ENCODE measurements at places on chromosomes 7 and 10.
A peak's percentile ranks its signal among the peaks of the same experiment; 100 is the strongest.

- DNase-seq = no peak
These were observed 515.7 kb upstream of the GALNT17 start for GRCh38 chr7:70616211-70616610.

DNA sequence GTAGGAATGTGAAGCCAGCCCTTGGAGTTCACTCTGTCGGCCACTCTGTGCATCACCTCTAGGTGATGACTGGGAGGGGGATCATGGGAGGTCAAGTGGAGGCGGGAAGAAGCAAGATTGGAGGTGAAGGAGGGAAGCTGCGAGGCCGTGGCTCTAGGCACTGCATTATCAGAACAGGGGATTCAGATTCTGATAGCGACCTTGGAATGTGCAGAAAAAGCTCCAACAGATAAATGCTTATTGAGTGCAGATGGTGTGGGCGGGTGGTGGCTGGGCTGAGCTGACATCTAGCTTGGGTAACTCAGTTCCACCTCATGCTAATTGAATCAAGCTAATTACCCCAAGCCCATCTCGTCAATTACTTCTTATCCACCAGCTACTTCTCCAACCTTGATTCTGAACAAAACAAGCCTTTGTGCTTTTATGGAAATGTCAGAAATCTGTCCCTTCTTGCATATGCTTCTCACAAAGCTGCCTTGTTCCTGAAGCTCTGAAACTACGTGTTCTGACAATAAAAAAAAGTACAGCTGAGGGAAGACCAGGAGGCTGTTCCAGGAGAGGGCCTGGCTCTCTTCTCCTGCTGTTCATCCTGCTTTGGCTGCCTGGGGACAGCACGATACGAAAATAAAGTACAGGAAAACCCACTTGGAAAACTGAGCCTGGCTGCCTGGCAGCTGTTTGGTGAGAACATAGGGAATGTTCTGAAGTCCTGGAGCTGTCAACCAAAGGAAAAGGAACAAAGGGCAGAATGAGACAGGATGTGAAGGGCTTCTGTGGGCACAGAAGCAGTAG, 27.5 kb downstream of the STRA8 start:
- DNase-seq = no peak

DNA sequence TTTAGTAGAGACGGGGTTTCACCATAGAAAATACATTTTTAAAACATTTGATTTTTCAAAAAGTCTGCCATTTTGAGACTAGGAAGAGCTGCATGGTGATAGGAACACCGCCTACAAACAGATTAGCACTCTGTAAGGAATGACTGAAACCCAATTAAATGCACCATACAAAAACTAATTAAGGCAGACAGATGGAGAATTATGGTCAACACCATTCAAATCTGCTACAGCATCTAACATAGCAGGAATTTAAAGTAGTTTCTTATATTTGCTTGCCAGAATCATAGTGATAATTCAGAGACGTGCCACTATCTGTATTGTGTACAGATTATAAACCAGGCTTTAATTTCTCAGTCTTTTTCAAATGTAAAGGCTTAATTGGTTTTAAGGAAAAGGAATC, 68.2 kb downstream of the ENO4 start:
- DNase-seq = no peak

DNA sequence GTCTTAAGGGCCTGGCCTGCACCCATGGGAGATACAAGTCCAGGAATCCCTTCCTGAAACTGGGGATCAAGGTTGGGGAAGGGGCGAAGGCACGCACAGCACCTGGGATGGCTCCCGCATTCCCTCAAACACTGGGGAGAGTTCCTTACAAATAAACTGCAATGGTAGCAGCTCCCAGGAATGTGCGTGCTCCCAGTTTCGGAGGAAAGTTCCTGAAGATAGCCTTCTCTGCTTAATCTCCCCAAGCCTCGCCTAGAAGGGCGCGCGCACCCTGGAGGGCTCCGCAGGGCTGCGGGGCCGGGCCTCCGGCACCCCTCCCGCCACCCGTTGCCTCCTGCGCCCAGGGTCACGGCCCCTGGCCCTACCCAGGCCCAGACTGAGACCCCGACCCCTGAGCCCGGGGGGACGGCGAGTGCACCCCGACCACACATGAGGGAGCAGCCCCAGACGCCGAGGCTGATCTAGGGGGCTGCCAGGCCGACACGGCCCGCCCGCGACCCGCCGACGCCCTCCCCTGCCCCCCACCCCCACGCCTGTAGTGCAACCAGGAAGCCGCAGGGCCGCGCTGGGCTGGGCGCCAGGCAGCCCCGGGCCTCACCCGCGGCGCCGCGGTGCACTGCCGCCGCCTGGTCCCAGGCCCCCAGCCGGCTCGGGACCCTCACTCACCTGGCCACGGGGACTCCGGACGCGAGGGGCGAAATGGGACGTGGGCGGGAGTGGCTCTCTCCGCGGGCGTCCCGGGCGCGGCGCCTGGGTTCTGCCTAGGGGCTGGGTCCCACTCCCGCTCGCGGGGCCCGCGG, 460 bp downstream of the ANXA11 start:
- no peak for DNase-seq

GRCh38 chr10:22259280-22259679, 41.5 kb upstream of the EBLN1 start:
- DNase-seq = no peak

DNA sequence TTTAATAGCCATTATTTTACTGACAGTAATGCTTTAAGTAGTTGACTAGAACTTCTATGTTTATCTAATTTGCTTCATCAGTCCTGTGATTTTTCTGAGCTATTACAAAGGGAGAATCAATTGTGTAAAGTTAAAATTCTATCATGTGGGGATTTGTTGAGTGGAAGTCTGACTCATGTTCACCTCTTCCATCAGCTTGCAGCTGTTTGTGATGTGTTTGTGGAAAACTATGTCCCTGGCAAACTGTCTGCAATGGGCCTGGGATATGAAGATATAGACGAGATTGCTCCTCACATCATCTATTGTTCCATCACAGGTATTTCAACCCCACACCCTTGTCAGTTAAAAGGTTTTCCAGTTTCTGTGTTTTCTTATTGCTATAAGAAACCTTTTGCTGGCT, 59.9 kb downstream of the SUGCT start:
- DNase-seq = no peak

DNA sequence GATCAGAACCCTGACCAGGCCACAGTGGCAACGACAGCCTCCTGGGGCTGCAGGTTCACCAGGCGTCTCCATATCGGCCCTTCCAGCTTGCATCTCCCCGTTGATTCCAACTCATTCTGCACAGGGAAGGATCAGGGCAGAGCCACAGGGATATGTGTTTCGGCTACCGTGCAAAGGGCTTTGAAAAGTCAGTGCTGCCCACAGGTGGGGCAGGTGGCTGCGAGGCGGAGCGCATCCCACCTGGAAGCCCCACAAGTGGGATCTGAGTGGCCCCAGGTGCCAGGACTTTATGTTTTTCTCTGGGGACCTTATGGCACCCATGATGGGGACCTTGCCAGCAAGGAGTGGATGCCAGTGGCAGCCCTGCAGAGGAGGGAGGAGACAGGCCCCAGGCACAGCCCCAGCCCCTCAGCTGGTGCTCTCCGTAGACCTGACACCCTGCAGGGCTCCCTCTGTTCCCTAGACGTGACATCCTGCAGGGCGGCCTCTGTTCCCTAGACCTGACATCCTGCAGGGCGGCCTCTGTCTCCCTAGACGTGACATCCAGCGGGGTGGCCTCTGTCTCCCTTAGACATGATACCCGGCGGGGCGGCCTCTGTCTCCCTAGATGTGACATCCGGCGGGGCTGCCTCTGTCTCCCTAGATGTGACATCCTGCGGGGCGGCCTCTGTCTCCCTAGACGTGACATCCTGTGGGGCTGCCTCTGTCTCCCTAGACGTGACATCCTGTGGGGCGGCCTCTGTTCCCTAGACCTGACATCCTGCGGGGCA, 189.4 kb downstream of the ELFN1 start:
- DNase-seq = no peak

- no peak for DNase-seq
These were observed 5.5 kb downstream of the FAM3C start for GRCh38 chr7:121390617-121391016.

DNA sequence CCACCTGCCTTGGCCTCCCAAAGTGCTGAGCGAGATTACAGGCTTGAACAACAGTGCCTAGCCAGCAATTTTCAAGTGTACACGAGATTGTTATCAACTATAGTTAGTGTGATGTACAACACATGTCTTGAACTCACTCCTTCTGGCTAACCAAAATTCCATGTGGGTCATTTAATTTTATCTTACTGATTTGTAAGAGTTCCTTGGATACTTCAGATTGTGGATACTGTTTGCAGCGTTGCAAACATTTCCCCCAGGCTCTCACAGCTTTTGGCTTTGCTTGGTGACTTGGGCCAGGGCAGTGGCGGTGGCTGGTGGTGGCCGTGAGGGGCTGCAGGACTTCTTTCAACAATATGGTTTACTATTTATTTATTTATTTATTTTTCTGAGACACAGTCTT, 8.5 kb upstream of the TMEM270 start:
- DNase-seq = no peak

DNA sequence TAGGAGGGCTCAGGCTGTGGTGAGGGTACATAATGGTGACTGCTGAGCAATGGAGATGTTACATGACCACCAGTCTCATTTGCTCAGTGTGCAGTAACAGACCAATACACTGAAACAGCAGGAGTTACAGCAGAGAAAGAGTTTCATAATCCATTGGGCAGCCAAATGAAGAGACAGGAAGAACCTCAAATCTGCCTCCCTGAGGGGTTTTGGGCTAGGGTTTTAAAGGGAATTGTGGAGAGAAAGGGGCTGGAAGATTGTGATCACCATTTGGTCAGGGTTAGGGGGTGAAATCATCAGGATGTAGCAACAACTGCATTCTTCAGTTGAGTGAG, 838.3 kb downstream of the GRID1 start:
- no peak for DNase-seq

GRCh38 chr10:72935361-72935760, 19.2 kb downstream of the PLA2G12B start:
- DNase-seq = no peak

GRCh38 chr7:2353936-2354185, 766 bp upstream of the EIF3B start:
- peak; percentile 83 for DNase-seq

- DNase-seq = no peak
These were observed 148.2 kb upstream of the TNS3 start for GRCh38 chr7:47730142-47730541.

DNA sequence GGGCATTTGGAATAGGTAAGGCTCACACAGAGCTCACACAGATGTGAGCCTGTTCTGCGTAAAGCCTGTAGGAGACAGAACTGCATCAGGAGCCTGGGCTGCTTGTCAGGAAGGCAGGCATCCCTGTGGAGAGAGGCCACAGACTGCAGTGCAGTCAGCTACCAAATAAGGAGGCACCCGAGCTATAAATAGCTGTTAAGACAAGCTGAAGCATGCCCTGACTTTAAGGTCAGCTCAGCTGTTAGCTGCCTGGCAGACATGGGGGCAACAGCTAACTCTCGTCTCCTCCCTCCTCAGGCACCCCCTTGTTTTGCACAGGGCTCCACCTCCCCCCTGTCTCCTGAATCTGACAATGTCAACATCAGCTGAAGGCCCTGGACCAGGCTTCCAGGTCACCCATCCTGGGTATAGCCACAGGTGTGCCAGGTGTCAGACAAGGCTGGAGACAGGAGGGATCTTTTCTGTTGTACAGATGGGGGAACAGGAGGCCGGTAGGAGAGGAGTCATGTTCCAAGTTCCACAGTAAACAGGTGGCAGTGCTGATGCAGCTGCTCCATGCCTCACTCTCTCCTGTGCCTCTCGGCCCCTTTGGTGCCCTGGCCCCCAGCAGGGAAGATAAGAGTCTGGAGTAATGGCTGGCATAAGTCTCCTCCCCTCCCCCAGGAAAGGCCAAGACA, 27.6 kb upstream of the MKRN1 start:
- DNase-seq = no peak

GRCh38 chr10:75226656-75227055, 9.1 kb downstream of the COMTD1 start:
- DNase-seq = no peak

DNA sequence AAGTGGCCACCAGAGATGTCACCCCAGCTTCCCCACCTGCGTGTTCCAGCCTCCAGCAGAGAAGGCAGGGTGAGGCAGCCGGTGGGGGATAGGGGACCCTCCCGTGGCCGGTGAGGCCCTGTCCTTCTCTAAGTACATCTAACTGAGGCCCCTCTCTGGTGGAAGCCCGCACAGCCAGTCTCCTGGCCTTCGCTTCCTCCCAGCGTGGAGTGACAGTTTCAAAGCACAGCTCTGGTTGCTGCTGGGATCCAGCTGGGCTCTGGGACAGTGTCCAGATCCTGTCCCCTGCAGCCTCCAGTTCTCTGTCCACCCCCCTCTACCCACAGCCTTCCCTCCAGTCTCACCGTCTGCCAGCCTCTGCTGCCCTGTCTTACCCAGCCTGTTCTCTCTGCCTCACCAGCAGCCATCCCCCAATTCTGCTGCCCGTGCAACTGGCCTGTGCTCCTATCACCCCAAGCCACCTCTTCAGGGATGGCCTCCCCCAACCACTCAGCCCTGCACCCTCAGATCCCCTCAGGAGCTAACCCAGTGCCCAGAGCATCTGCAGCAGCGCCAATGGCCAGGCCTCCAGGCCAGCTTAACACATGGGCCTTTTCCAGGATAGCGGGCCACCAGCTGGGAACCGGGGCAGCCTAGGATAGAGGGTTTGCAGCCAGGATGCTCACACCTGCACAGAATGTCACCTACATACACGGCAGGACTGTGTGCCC, 16.3 kb upstream of the SH2B2 start:
- no peak for DNase-seq

- DNase-seq = no peak
These were observed 36.2 kb downstream of the PLCE1 start for GRCh38 chr10:94029955-94030354.

GRCh38 chr7:36880108-36880507, 155.8 kb upstream of the AOAH start:
- no peak for DNase-seq

- no peak for DNase-seq
These were observed 34.3 kb downstream of the SNX8 start for GRCh38 chr7:2279896-2280295.

- DNase-seq = no peak
These were observed 21.5 kb downstream of the ZMIZ1 start for GRCh38 chr10:79090134-79090803.

DNA sequence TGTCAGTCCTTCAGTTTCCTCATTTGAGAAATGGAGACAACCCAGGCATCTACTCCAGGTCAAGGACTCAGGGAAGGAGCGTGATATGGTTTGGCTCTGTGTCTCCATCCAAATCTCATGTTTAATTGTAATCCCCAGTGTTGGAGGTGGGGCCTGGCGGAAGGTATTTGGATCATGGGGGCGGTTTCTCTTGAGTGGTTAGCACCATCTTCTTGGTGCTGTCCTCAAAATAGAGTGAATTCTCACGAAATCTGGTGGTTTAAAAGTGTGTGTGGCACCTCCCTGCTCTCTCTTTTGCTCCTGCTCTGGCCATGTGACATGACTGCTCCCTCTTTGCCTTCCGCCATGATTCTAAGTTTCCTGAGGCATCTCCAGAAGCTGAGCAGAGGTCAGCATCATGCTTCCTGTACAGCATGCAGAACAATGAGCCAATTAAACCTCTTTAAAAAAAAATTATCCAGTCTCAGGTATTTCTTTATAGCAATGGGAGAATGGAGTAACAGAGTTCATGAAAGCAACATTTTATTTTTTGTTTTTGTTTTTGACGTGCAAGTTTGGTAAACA, 30.0 kb downstream of the ARHGAP22 start:
- no peak for DNase-seq

- no peak for DNase-seq
These were observed 45.9 kb downstream of the RAMP3 start for GRCh38 chr7:45203459-45203858.

Data from activated CD4-positive, CD25-positive, alpha-beta regulatory T cell treated with anti-CD3 and anti-CD28 coated beads, Interleukin-2, amount 50 U/mL, for 16 hours (primary cell).